ENCODE measurements at places on chromosomes 5 and 9. TPM values are rescaled to one million over a fixed set of nuclear protein-coding genes. Genes with fewer than 3 reads are reported as not detected.

DNA sequence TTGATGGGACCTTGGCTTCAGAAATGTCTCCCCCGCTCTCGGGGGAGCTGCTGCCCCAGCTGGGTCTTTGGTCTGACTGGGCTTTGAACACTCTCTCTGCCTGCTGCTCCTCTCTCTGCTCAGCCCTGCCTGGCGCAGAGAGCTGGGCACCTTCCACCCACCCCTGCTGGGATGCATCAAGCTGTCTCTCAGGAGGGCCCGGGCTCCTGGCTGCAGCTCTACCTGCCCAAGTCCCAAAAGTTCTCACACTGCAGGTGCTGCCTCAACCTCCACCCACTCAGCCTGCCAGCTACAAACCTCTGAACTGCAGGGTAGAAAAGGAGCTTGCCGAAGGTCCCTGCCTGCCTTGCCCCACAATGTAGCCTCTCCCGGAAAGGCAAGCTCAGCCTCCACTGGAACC is 36.7 kb downstream of the IRX2 start:
- DNase-seq: no peak

DNA sequence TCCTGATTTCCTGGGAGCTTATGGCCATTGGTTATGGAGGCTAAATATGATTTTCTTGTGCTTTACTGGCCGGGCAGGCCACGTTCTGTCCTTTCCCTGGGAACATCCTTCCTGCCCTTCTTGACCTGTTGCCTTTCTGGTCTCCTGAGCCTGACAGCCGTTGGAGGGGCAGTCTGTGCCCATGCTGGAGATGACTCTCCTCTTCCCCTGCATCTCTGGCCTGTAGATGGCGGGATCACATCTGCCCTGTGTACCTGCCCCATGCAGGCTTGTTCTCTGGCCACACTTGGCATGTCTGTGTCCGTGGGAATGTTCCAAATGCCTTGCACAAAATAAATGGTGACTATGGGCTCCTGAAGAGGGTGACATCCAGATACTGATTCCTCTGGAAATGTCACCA is 253.1 kb upstream of the IRX4 start:
- DNase-seq: no peak

GMCL2 gene
- total RNA-seq: not detected

PCDHGB4 gene
- 8.8 TPM for total RNA-seq

IL13 gene
- not detected for total RNA-seq

GRCh38 chr5:17304282-17304681 is 86.9 kb downstream of the BASP1 start:
- no peak for DNase-seq

KIF4B gene
- not detected for total RNA-seq

DNA sequence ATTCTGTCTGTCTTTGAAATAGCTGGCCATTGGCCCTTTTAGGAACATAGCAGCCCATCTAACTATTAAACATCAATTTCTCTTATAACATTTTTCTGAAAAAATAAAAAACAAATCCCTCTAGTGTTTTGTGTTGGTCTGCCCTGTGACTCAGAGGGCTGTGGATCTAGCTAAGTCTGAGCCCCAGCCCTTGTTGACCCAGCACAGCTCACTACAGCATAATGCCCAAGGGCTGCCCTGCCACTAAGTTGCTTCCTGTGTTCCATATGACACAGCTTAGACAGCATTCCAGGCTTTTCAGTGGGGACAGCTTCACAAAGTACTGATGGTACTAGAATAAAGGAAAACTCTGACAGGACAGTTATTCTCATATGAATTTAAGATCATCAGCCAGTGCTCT is 136.0 kb downstream of the SCAMP1 start:
- no peak for DNase-seq

DNA sequence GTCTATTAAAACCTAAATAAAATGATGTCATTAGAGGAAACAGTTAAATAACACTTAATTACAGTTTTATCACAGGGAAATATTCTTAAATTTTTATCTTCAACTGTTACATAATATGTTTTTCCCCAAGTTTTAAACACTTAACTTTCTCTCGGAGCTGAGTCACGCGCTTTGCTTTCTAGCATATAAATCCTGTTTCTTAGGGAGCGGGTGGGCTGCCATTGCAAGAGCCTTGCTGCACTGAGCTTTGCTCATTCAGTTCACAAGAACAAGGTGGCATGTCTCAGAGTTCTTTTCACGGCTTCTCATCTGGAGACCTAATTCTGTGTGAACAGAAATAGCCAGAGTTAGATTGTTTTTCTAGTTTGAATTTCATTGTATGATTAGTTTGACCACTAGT is 166.1 kb downstream of the ZSWIM6 start:
- DNase-seq: no peak
